ENCODE measurements at places on chromosomes 3 and 15. TPM values are rescaled to one million over a fixed set of nuclear protein-coding genes. Genes with fewer than 3 reads are reported as not detected.

GRCh38 chr15:79154483-79155135, 64.0 kb upstream of the RASGRF1 start:
- no peak overlapping the region for H3K4me3 ChIP-seq
- H3K4me1 ChIP-seq, result no peaks in the 10 kb centered on the region
- no peak for DNase-seq
- peaks cover 12% of the 10 kb centered on the region for H3K27me3 ChIP-seq

- H3K27ac ChIP-seq, result no peak overlapping the region
- peaks cover 15% of the 10 kb centered on the region for H3K27me3 ChIP-seq
- H3K4me3 ChIP-seq, result no peak overlapping the region
- no peak for DNase-seq
- H3K36me3 ChIP-seq, result no peaks in the 10 kb centered on the region
These were observed 7.3 kb downstream of the MYO5C start for GRCh38 chr15:52288051-52288942.

GRCh38 chr15:44435893-44436667, 8.7 kb downstream of the CTDSPL2 start:
- H3K4me3 ChIP-seq, result no peak overlapping the region
- no peak for DNase-seq
- no peaks in the 10 kb centered on the region for H3K27me3 ChIP-seq
- peaks cover 35% of the 10 kb centered on the region for H3K4me1 ChIP-seq

- no peak overlapping the region for H3K27ac ChIP-seq
- H3K36me3 ChIP-seq, result no peaks in the 10 kb centered on the region
- H3K27me3 ChIP-seq, result peaks cover 5% of the 10 kb centered on the region
- DNase-seq, result no peak
- no peaks in the 10 kb centered on the region for H3K4me1 ChIP-seq
These were observed 47.0 kb upstream of the TRPM1 start for GRCh38 chr15:31148297-31149087.

- peaks cover 10% of the 10 kb centered on the region for H3K4me1 ChIP-seq
- DNase-seq, result no peak
- peaks cover 20% of the 10 kb centered on the region for H3K27me3 ChIP-seq
- no peak overlapping the region for H3K4me3 ChIP-seq
- H3K36me3 ChIP-seq, result no peaks in the 10 kb centered on the region
These were observed 7.3 kb upstream of the ZBTB38 start for GRCh38 chr3:141360888-141361598.

The ITIH1 gene
- total RNA-seq, result not detected

The RPL39L gene
- 7.5 TPM for total RNA-seq

The ROPN1 gene
- total RNA-seq, result not detected

The CACNA2D2 gene
- 0.78 TPM for total RNA-seq

The IP6K2 gene
- total RNA-seq, result 59.9 TPM

The SLC6A11 gene
- total RNA-seq, result not detected

The CASR gene
- total RNA-seq, result not detected
